ENCODE measurements at places on chromosomes 11 and 22.
A peak's percentile ranks its signal among the peaks of the same experiment; 100 is the strongest.

GRCh38 chr11:18332891-18333290, 10.5 kb downstream of the GTF2H1 start:
- no peak for DNase-seq

GRCh38 chr11:22898036-22898435, 37.8 kb upstream of the CCDC179 start:
- DNase-seq, result no peak

DNA sequence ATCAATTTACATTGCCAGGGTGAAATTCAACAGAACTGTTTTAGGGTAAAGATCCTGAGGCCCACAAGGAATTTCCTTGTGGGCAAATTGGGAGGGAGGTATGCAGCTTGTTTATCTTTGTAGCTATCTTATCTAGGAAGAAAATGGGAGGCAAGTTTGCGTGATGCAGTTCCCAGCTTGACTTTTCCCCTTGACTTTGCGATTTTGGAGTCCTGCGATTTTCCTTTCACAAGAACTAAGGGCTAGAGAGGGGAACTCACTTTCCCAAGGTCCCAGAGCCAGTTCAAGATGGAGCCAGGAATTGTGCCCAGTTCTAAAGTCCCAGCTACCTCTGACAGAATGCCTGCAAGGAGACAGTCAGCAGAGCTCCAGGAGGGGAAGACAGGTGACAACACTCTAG, 30.7 kb downstream of the RIBC2 start:
- DNase-seq, result no peak

GRCh38 chr11:103434073-103434411, 324.8 kb downstream of the DYNC2H1 start:
- DNase-seq, result peak; percentile 44

DNA sequence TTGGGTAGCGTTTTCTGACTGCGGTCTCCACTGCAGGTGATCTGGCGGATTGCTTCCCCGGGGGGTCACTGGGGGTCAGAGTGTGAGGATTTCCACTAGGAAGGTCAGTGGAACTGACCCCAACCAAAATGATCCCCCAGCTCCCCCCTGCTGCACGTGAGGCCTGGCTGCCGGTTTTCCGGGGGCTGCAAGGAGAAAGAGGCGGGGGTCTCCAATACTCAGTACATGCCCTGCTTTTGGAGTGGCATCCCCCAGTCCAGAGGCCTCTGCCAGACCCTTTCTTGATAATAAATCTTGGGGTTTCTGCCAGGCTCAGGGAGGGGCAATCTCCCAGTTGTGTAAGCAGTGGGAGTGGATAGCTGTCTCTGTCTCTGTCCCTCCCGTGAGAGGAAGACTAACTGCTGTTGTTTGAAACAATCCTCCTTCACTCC, 71.5 kb upstream of the RTL6 start:
- no peak for DNase-seq

DNA sequence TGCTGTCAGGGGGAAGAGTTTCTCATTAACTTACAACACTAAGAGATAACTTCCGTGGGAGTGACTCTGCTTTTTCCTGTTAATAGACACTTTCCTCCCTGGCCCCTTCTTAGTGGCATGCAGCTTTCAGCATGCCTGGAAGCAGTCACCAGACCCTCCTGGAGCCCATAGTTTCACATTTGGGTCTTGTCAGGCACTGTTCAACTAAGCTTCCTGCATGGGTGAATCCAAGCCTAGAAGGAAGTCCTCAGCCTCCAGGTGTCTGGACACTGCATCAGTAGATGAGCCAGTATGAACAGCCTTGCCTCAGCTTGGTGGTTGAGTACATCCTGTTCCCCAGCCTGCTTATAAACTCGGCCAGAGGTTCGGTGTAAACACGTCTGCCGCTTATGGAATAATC, 68.1 kb downstream of the PPP6R3 start:
- DNase-seq, result no peak

- no peak for DNase-seq
These were observed 27.8 kb upstream of the DEPDC7 start for GRCh38 chr11:32987851-32988250.

GRCh38 chr22:47369431-47370015, 607.1 kb downstream of the TBC1D22A start:
- DNase-seq, result no peak

- DNase-seq, result no peak
These were observed 690 bp upstream of the UVRAG start for GRCh38 chr11:75814363-75814676.

GRCh38 chr11:3058753-3059664, 1.8 kb upstream of the CARS1 start:
- DNase-seq, result no peak

DNA sequence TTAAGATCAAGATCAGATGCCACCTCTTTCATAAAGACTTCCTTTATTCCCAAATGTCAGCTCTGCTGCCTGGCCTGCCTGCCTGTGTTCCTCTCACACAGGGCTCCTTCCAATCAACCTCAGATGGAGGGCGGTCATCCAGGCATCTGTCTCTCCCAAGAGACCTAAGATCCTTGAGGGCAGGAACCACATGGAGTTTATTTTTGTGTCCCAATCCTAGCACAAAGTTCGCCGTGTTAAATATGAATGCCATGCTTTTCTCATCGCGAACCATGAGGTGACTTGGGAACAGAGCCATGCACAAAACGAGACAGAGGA, 72.7 kb upstream of the ARFGAP3 start:
- DNase-seq, result no peak

DNA sequence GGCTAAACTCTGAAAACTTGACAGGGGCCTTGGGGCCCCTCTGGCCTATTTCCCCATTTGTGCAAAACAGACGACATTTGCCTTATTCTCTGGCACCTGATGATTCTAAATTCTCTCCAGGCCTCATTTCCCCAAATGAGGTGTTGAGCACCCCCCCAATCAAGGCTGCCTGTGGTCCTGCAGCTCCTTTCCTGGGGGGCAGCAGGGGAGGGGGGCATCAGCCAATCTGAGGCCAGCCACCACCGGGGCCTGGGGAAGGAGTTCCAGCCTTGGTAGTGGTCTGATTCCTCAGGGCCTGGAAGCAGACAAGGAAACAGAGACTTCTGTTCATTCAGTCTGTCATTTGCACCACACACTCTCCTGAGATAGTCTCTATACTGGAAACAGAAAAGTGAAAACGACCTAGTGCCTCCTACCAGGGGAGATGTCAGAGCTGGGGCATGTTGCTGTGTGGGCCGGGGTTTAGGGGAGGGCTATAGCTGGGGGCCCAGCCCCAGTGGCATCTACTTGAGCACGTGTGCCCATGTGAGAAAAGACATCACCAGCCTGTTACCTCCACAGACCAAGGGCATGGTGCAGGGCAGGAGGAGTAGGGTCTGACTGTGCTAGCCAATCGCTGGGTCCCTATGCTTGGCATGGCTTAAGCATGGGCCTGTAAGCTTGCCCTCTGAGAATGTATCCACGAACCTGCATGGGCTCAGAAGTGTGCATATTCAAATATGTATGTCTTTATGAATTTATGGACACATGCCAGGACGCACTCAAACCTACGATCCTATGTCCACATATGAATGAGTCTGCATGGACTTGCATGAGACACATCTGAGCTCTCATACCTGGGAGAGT, 1.8 kb upstream of the TPBGL start:
- no peak for DNase-seq

DNA sequence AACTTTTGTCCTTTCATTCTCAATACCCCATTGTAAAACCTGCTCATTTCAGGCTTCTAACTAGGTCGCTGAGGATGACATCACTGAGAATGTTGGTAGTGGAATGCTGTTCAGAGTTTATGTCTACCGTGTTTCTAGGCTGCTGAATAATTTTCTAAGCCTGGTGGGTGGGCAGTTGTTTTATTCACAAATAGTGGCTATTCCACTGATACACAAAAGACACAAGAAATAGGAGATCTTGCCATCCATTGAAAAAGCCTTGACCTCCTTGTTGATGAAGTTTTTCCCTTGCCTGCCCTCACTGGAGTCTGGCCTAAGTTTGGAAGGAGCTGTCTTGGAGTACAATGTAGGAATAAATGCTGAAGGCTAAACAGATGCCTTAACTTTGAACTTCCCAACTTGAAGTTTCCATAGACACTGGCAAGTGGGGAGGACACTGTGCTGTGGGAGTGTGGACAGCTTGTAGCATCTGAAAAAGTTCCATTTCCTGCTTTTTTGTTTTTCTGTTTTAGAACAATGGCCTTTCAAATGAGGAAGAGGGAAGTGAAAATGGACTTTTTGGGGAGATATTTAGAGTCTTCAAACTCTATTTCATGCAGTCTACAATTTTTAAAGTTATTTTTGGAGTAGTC, 59.2 kb downstream of the TRIM44 start:
- no peak for DNase-seq

- peak; percentile 55 for DNase-seq
These were observed at the start of gene LRRC10B for GRCh38 chr11:61507962-61508861. TSS of gene LRRC10B (plus strand) at chr11:61508749. CDS start at chr11:61508999, 250 bp downstream.

GRCh38 chr22:29628996-29629902, 25.8 kb downstream of the NF2 start:
- DNase-seq, result no peak

DNA sequence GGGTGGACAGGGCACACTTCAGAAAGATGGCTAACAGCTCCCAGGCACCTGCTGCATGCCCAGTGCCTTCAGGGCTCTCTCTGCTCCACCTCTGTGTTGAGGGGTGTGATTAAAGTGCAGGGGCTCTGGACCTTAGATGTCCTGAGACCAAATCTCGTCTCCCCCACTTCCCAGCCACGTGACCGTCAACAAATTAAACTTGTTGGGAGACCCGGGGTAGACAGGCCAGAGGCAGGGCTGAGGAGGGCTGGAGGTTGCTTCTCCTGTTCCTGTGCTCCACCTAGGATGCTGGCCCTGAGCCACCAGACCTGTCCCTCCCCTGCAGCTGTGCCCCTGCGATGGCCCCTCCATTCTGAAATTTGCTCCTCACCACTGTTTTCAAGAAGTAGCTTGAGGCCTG, 17.0 kb downstream of the NPTXR start:
- no peak for DNase-seq

GRCh38 chr22:43883719-43884415, 7.9 kb downstream of the PNPLA5 start:
- DNase-seq, result no peak

GRCh38 chr11:17260020-17260419, 16.5 kb upstream of the NUCB2 start:
- no peak for DNase-seq

DNA sequence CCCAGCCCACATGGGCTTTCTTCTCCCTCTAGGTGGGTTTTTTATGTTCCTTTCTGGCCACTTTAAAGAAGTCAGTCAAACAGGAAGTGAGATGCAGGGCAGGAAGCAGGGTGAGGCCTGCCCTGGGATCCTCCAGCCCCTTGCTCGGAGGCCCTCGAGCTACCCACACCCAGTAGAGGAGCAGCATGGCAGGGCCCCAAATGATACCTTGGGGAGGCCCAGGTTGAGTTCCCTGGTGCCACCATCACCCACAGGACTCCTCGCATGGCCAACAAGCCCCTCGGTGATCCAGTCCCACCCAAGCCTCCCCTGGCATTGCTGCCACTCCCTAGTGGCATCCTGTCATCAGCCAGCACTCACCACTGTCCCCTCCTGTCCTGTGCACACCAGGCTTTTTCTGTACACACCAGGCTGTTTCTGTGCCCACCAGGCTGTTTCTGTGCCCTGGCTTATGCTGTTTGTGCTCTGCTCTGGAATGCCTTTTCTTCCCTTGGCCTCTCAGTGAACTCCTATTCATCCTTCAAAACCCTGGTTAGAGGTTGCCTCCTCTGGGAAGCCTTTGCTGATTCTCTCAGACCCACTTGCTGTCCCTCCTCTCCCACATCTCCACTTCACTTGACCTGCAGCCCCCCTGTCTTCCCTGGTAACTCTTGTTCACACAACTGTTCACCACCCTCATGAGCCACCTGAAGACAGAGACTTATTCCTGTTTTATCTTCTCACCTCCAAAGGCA, 3.1 kb upstream of the PTGDR2 start:
- no peak for DNase-seq

DNA sequence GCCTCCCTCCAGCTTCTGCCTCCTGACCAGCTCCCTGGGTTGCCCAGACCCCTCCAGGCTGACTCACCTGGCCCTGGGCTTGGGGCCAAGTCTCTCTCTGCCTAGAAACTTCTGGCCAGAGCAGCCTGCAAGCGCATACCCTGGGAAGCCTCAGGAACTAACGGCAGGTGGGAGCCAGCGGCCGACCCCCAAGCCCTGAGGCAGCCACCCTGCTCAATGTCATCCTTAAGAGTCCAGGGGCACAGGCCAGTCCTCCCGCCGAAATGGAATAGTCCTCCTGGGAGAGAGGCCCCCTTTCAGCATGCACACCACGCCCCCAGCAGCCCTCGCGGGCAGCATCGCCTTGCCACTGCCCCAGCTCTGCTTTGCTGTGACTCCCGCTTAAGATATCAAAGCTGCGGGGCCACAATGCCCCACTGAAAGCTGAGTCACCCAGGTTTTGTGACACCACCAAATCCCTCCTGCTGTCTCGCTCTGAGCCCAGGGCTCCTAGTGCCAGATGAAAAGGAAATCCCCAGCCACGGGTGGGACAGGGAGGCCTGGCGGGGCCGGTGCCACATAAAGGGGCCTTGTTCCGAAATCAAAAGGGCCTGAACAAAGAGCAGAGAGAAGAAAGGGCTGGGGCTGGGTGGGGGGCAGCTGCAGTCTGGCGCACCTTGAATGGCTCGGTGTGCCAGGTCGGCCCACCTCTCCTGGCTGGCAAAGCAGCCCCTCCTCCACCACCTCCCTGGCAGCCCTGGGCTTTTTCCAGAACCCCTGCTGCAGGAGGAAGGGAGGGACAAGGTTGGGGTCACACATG, 21.4 kb upstream of the FGF3 start:
- no peak for DNase-seq

- no peak for DNase-seq
These were observed 2.8 kb downstream of the EFEMP2 start for GRCh38 chr11:65869643-65870306.

DNA sequence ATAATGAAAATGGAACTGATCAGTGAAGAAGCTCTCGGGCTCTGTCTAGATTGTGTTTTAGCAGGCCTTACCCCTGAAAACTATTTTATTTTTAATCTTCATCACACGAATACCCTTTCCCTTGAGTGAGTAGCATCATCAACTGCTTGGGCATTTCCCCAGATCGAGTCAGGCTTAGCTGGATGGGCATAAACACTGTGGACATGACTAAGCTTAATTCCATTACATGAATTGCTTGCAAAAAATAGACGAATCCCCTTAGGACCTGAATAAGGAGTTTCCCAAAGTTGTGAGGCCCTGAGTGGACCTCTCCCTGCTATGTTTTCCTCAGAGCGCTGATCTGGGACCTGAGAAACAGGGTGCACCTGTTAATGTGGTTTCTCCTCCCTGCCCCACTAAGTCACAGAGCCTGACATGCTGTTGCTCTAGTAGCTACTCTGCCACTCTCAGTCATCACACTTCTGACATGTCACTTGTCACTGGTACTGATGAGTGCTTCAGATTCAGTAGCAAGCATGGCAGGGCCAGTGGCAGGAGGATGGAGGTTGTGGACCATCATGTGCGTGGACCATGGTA, 53.5 kb downstream of the ENDOD1 start:
- DNase-seq, result no peak

- no peak for DNase-seq
These were observed 59.6 kb upstream of the PPARA start for GRCh38 chr22:46090631-46091201.

DNA sequence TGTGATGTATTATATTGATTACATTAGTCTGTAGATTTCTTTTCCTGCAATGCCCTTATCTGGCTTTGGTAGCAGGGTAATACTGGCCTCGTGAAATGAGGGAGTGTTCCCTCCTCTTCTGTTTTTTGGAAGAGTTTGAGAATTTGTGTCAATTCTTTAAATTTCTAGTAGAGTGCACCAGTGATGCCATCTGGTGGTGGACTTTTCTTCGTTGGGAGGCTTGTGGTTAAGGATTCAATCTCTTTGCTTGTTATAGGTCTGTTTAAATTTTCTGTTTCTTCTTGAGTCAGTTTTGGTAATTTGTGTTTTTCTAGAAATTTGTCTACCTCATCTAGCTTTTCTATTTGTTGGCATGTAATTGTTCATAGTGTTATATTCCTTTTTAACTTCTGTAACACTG, 18.9 kb downstream of the SHANK3 start:
- peak; percentile 54 for DNase-seq

Data from HAP-1 (cell line).